NCI-H1694 treated with DMSO at 0.1 percent for 48 hours (cell line): ENCODE measurements at places on chromosomes 13 and 19.

- DNase-seq, result no peak
Measured at GRCh38 chr13:88651531-88651930, 980.4 kb downstream of the SLITRK5 start.

DNA sequence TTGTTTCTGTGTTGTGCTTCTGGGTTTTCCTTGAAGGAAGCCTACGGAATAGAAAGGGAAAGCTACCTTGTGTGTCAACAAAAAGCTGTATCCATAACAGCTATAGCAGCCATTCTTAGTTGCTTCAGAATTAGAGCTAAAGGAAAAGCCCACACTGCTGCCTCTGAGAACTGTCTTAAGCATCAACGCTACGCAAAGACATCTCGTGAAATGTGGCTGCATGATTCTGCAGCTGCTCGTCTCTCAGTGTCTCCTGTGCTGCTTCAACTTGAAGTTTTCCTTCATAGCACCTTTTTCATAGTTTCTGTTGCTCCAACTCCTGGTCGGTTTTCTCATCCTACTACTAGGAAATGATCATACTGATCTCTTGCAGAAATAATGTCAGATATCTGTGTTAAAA is 140.9 kb upstream of the MAB21L1 start:
- DNase-seq, result no peak

GRCh38 chr13:39272994-39273393 is 234.7 kb downstream of the NHLRC3 start:
- no peak for DNase-seq

GRCh38 chr13:106772006-106772601 is 204.2 kb upstream of the ARGLU1 start:
- no peak for DNase-seq

GRCh38 chr13:70249332-70250064 is 141.2 kb upstream of the KLHL1 start:
- no peak for DNase-seq
